CD4-positive, CD25-positive, alpha-beta regulatory T cell (primary cell): ENCODE measurements at places on chromosomes 5 and 9. TPM values are rescaled to one million over a fixed set of nuclear protein-coding genes. Genes with fewer than 3 reads are reported as not detected.

DNA sequence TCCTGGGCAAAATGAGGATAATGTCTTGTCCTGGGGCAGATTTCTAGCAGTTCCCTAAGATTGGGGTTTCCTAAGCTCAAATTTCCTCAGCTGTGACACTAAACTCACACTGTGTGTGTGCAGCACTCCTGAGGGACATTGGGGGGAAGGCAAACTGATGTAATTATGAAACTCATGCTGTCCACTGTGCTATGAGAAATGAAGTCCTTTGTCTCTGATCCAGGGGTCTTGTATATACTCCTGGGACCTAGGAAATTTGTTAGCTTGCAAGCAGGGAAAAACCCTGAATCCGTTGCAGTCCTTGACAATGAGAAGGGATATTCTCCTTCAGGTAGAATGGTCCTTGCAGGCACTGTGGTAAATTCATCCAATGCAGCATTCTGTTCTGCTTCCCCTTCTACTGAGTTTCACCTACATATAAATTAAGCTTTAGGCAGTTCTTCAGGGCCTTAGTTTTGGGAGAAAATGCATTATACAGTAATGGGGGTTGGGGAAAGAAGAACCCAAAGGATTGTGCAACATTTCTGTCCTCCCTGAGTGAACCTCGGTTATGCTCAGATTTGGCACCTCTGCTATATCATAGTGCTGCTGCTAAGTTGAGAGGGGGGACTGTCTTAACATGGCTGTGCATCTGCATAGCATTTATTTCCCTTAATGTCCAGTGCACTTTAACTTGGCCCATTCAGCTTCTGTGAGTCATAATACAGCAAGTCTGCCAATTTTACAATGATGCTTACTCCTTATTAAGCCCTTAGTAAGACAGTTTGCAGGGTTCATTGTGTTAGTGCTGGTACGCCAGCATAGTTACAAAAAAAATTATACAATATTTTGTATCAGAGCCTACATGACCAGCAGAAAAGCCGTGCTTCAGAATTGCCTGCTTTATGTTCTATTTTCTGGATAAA, 80.2 kb downstream of the PJA2 start:
- H3K27ac ChIP-seq = no peak overlapping the region
- H3K36me3 ChIP-seq = peaks cover 19% of the 10 kb centered on the region
- DNase-seq = no peak
- no peaks in the 10 kb centered on the region for H3K4me1 ChIP-seq
- H3K4me3 ChIP-seq = no peak overlapping the region

DNA sequence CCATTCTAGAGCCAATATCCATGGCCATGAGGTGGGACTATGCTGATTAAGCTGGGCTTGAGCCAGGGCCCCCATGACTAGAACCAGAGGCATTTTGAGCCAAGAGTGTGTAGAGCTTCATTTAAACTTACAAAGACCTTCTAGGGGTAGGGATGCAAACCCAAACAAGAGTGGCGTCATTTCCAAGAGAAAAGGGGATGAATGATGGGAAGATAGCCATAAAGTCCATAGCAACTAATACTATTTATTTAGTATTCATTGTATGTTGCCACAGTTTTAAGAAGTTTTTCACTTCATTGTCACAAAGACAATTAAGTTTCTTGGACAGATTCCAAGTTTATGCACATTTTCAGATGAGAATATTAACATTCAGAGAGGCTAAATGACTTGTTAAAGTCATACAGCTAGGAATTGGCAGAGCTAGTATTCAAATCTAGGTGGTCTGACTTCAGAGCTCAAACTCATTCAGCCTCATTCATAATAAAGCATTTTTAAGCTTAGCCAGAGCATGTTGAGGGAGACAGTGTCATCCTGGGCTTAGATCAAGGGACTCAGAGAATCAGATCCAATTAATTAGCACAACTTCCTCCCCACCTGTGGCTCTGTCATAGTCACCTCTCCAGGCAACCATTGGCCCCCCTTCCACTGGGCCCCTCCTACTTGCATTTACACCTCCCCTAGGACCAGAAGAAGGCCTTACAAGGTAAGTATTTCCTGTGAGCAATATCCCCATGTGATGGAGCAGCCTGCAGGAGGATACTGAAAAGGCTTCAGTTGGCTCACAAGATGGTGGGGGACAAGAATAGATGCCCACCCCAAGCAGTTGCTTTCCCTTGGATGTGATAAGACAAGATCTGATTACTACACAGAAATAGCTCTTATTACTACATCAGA, 95.0 kb upstream of the PCSK1 start:
- H3K4me1 ChIP-seq = no peaks in the 10 kb centered on the region
- no peaks in the 10 kb centered on the region for H3K36me3 ChIP-seq
- no peak overlapping the region for H3K27ac ChIP-seq
- H3K4me3 ChIP-seq = no peak overlapping the region
- DNase-seq = no peak

- H3K27me3 ChIP-seq = no peaks in the 10 kb centered on the region
- DNase-seq = no peak
- H3K4me3 ChIP-seq = no peak overlapping the region
- H3K27ac ChIP-seq = no peak overlapping the region
- no peaks in the 10 kb centered on the region for H3K36me3 ChIP-seq
Measured at GRCh38 chr5:102313912-102314311, 17.8 kb upstream of the SLCO4C1 start.

GRCh38 chr9:36101916-36102741, 34.4 kb upstream of the GLIPR2 start:
- no peak overlapping the region for H3K27ac ChIP-seq
- H3K36me3 ChIP-seq = no peaks in the 10 kb centered on the region
- no peak for DNase-seq
- H3K4me3 ChIP-seq = no peak overlapping the region

GRCh38 chr5:51380603-51381207, 2.5 kb upstream of the ISL1 start:
- no peak overlapping the region for H3K4me3 ChIP-seq
- no peak overlapping the region for H3K27ac ChIP-seq
- no peaks in the 10 kb centered on the region for H3K4me1 ChIP-seq

MSX2 gene
- total RNA-seq = 0.79 TPM

GRCh38 chr9:71854811-71855210, 56.2 kb downstream of the ABHD17B start:
- H3K27ac ChIP-seq = no peak overlapping the region
- H3K27me3 ChIP-seq = no peaks in the 10 kb centered on the region
- no peak overlapping the region for H3K4me3 ChIP-seq

PCDHGA12 gene
- total RNA-seq = not detected

SLC6A18 gene
- total RNA-seq = not detected

DNA sequence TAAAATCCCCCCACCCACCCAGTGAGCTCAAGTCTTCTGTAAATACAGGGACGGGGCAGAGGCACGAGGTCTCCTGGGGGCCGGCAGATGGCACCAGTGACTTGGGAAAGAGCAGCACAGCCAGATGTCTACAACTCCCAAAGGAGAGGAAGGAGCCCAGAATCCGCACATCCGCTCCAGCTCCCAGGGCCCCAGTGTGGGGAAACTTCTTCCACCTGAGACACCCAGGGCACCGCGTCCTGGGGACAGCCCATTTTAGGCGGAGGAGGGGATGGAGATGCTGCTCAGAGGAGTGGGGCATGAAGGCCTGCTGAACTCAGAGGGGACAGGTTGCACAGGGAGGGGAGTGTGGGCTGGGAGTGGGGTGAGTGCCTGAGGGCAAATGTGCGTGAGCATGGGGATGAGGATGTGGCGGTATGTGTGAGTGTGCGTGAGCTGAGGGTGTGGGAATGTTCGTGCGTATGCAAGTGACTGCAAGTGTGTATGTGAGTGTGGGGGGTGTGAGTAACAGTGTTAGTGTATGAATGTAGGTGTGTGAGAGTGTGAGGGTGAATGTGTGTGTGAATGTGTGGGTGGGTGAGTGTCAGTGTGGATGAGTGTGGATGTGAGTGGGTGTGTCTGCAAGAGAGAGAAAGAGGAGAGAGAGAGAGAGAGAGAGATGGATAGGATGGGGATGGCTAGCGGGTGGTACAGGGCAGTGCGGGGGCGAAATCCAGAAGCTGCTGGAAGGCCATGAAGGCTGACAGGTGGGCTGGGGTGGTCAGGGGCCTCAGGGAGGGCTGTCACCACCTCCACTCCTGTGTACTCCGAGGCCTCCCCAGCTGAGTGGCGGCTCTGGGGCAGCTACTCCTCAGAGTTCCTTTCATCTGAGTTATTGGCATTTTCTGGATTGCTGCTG, 63.5 kb downstream of the DUSP1 start:
- no peak overlapping the region for H3K4me3 ChIP-seq
- DNase-seq = no peak
- H3K36me3 ChIP-seq = no peaks in the 10 kb centered on the region
- H3K27me3 ChIP-seq = peaks cover 5% of the 10 kb centered on the region
- no peaks in the 10 kb centered on the region for H3K4me1 ChIP-seq
- H3K27ac ChIP-seq = no peak overlapping the region

QRFP gene
- total RNA-seq = not detected

DNA sequence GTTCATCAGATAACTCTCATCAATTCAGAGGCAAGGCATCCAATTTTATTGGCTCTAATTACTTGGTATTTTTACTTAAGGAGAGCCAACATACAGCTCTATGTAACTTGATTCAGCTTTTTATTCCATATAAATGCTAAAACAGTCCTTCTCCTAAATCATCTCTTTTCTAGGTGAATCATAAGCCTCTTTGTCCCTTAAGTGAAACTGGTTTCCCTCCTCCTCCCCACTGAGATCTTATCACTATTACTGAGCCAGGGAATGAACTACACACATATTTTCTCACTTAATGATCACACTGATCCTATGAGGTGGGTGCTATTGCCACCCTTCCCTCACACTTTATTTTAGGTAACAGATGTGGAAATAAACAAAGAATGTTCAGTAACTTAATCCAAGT, 1143.8 kb downstream of the MAT2B start:
- no peak overlapping the region for H3K27ac ChIP-seq
- H3K4me3 ChIP-seq = no peak overlapping the region
- H3K36me3 ChIP-seq = no peaks in the 10 kb centered on the region

- no peaks in the 10 kb centered on the region for H3K4me1 ChIP-seq
- no peaks in the 10 kb centered on the region for H3K36me3 ChIP-seq
- no peak overlapping the region for H3K27ac ChIP-seq
- no peak for DNase-seq
- H3K4me3 ChIP-seq = no peak overlapping the region
Measured at GRCh38 chr5:135208903-135209721, 175.1 kb upstream of the PITX1 start.

ARID3C gene
- not detected for total RNA-seq

SELENOP gene
- 0.62 TPM for total RNA-seq

GPSM1 gene
- 12.3 TPM for total RNA-seq

- H3K27ac ChIP-seq = no peak overlapping the region
- H3K27me3 ChIP-seq = no peaks in the 10 kb centered on the region
- H3K4me3 ChIP-seq = no peak overlapping the region
- no peaks in the 10 kb centered on the region for H3K36me3 ChIP-seq
- DNase-seq = no peak
- H3K4me1 ChIP-seq = no peaks in the 10 kb centered on the region
Measured at GRCh38 chr5:112554101-112554977, 135.3 kb upstream of the EPB41L4A start.

HTR4 gene
- not detected for total RNA-seq

GRCh38 chr5:124842725-124843595, 96.5 kb upstream of the ZNF608 start:
- H3K4me1 ChIP-seq = no peaks in the 10 kb centered on the region
- no peak for DNase-seq
- H3K36me3 ChIP-seq = no peaks in the 10 kb centered on the region
- H3K4me3 ChIP-seq = no peak overlapping the region

DNA sequence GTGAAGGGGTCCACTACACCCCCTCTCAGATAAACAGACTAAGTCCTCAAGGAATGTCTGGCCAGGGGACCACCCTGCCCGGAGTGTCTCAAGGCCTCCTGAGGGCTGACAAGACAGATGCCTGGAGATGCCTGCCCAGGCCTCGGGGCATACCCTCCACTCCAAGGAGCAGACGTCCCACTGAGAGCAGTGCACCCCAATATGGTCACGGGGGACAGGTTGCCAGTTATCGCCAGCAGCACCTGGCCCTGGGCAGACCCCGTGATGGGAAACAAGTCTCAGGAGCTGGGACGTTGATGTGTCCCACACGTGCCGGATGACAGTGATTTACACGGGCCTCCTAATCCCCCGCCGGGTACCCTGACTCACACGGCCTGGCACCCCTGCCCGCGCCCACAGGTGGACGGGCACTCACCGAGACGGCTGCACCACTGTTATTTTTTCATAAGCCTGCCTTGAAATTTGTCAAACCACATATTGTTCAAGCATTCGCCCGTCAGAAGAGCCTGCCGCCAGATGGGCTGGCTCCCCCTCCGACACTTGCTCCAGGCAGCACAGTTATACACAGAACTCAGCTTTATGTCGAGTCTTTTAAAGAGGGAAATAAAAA, 43.9 kb downstream of the BARX1 start:
- H3K27me3 ChIP-seq = no peaks in the 10 kb centered on the region
- no peak overlapping the region for H3K27ac ChIP-seq

DNA sequence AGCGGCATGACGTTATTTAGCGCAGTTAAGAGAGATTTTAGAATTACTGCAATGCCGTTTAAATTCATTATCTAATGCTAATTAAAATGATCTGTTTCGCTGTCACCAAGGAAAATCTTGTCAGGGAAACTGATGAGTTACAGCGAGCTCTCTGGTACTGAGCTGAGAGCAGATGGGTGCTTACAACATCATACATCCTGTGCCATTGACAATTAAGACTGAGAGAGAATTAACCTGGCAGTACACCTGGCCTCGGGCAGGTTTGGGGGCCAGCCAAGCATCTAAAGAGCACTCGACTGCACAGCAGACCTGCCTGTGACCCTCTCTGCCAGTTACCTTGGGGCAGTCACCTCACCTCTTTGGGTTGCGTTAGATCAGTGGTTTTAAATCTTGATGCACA, 55.0 kb downstream of the PUM3 start:
- H3K4me1 ChIP-seq = no peaks in the 10 kb centered on the region
- no peak for DNase-seq

DNA sequence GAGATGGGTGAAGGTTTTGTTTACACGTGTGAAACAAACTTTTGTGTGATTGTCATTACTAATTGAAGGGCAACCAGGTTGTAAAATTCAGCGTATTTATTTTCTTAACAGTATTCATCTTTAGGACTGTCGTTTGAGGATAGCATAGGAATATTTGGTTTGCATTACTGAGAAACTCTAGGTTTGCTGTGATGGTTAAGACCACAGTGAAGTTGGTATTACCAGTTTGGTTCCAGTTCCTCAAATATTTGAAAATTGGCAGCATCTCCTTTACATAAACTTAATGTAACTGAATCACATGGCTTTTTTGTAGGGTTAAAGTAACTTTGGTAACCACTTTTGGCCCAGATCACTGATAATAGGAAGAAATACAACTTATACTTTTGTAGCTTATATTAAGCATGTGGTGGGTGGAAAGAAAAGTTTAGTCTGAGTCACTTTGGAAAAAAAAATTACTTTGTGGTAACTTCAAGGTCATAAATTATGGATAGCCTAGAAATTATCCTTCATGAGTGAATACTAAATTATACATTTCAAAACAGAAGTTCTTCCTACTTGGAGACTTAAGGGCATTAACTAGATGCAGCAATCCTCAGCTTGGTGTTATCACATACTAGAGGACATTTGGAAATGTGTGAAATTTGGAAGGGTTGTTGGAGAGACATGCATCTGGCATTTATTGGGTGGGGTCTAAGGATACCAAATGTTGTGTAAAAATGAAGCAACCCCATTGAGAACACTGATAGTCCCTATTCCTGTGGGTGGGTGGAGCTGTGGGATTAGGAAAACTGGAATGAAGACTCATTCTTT, 33.9 kb downstream of the G3BP1 start:
- H3K36me3 ChIP-seq = peaks cover 91% of the 10 kb centered on the region
- no peak overlapping the region for H3K27ac ChIP-seq
- H3K4me1 ChIP-seq = no peaks in the 10 kb centered on the region
- no peak for DNase-seq

- no peaks in the 10 kb centered on the region for H3K4me1 ChIP-seq
- no peaks in the 10 kb centered on the region for H3K27me3 ChIP-seq
- no peak overlapping the region for H3K4me3 ChIP-seq
- DNase-seq = no peak
Measured at GRCh38 chr5:159850160-159850559, 66.1 kb upstream of the ADRA1B start.
